ENCODE measurements at places on chromosomes 13 and 19.

GRCh38 chr19:54572696-54573311, 786 bp upstream of the LILRA2 start:
- DNase-seq: no peak

- DNase-seq: peak; percentile 72
Measured at GRCh38 chr19:11339254-11340098, at the start of gene RAB3D. Gene RAB3D, minus strand, starts transcription at chr19:11339657. Its CDS starts 2,258 bp downstream, at chr19:11337399.

- DNase-seq: no peak
Measured at GRCh38 chr19:1473085-1473851, 5.7 kb downstream of the C19orf25 start.

GRCh38 chr13:80448725-80449124, 107.8 kb upstream of the SPRY2 start:
- no peak for DNase-seq

GRCh38 chr13:90889906-90890834, 457.3 kb upstream of the MIR17HG start:
- no peak for DNase-seq

- no peak for DNase-seq
Measured at GRCh38 chr13:96958286-96958891, 35.9 kb downstream of the OXGR1 start.

DNA sequence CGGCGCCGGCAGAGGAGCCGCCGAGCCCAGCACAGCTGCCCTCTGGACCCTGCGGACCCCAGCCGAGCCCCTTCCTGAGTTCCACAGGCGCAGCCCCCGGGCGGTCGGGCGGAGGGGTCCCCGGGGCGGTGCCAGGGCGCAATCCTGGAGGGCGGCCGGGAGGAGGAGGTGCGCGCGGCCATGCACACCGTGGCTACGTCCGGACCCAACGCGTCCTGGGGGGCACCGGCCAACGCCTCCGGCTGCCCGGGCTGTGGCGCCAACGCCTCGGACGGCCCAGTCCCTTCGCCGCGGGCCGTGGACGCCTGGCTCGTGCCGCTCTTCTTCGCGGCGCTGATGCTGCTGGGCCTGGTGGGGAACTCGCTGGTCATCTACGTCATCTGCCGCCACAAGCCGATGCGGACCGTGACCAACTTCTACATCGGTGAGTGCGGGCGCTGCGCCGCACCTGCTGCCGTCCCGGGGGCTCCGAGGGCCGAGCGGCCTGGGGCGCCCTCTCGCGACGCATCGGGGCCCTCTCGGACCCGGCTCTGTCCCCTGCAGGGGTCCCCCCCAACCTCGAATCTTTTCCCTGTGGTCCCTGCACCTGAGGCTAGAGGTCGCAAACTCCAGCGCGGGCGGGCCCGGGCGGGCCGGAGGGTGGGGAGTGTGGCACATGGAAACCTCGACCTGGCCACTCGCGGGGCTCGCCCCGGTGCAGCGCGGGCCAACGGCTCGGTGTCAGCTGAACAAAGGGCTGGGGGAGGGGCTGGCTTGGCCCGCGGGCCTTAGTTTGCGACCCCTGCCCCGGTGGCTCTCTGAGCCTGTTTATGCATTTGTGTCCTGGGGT, at the start of gene KISS1R:
KISS1R (plus strand) TSS at position 11 of the 829 bp plus-strand sequence; CDS start at position 181, 170 bp downstream.
- peak; percentile 58 for DNase-seq

DNA sequence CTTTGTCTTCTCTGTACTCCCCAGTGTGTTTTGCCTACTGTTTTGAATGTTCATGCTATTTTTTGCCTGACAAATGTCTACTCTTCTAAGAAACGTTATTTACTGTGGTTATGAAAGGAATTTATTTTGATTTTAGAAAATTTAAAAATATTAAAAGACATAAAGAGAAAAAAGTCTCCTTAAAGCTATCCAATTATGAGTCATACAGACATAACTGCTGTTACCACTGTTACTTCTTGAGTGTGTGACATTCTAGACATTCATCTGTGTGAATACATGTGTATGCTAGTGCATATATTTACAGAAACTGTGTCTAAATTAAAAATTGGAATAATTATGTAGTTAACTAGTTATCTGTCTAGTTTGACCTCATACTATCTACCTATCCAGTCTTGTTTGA, 187.6 kb upstream of the SGCG start:
- DNase-seq: no peak

DNA sequence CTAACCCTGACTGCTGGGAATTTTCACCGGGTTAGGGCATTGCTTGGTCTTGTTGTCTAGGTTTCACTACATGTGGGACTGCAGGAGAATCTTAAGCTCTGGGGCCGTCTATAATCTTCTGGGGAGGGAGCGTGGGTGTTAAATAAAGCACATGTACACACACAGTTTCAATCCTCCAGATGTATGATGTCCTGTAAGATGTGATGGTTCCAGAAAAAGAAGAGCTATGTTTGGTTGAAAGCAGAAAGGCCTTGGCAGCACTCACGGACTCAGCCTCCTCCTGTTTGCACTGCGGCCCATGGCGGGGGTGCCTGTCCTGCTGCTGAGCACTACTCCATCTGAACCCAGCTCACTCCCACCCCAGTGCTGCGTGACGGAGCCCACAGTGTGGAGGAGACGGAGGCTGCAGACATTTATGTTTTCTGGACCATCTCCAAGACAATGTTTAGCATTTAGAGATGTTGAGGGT, 343.5 kb downstream of the TEX29 start:
- no peak for DNase-seq

- no peak for DNase-seq
Measured at GRCh38 chr13:105929505-105929904, 606.0 kb downstream of the EFNB2 start.

DNA sequence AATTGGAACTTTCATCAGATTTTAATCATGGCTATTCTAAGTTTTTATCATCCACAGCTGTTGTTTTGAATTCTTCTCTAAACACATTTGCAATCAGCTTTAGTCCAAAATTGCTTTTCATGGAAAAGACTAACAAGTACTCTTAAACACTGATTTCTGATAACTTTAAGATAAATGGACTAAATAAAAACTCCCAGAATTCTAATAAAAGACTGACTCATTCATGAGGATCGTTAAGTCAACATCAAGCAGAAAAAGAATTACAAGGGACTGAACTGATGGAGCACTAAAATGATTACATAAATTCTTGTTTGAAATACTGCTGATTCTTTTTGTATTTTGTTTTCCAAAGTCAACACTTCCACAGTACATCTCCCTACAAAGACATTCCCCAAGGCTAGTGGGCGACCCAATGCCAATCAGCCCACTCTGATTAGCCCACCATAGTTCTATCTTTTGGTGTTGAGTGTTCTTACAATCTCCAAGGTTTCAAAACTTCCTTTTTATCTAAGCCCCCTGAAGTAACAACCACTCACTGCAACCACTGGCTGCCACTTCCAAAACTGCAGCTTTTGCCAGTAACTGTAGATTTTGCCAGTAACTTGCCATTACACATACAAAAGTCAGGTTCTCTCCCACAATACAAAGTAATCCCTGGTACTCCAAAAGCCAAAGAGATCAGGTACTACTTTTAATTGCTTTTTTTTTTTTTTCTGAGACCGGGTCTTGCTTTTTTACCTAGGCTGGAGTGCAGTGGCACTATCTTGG, 14.0 kb upstream of the NAA16 start:
- no peak for DNase-seq

DNA sequence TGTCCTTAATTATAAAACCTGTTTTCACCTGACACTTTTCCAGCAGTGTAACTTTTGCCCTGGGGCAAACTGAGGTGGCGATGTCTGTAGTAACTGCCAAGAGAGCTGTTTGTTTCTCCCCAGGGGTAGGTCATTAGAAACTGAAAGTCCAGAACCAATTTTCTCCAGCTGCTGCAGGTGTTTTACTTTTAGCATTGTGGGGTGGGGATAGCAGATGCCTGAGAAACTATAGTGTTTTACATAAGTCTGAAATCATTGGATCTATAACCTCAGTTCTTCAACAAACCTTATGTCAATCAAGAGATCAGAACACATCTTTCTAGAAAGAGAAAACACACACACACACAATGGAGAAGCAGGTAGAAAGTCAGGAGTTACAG, 92.7 kb downstream of the LHFPL6 start:
- DNase-seq: no peak

DNA sequence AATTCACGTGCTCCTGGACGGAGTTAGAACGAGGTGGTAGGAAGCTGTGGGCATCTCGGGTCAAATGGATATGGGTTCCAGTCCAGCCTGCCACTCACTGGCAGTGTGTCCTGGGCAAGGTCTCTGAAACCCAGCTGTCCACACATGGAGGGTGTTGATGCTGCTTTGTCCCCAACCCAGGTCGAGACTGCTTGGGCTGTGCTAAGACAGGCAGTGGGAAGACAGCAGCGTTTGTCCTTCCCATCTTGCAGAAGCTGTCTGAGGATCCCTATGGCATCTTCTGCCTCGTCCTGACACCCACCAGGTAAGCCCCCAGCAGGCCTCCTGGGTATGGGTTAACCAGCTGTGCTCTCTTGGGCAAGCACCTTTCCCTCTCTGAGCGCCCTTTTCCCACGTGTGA, 885 bp downstream of the DDX49 start:
- DNase-seq: no peak

DNA sequence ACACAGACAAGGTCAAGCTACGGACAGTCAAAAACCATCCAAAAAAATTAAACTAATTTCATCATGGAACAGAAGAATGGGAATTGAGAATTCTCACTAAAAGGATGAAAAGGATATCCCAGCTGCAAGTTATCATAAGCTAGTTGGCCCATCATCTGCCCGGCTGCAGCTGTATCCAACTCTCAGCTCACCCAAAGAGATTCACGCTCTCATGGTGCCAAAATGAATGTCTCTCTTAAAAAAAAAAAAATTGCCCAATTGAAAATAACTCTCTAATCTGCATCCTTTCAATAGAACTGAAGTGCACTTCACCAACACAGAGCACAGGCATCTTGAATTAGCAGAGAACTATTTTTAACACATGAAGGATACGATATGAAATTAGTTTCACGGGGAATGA, 20.0 kb downstream of the ENOX1 start:
- no peak for DNase-seq

DNA sequence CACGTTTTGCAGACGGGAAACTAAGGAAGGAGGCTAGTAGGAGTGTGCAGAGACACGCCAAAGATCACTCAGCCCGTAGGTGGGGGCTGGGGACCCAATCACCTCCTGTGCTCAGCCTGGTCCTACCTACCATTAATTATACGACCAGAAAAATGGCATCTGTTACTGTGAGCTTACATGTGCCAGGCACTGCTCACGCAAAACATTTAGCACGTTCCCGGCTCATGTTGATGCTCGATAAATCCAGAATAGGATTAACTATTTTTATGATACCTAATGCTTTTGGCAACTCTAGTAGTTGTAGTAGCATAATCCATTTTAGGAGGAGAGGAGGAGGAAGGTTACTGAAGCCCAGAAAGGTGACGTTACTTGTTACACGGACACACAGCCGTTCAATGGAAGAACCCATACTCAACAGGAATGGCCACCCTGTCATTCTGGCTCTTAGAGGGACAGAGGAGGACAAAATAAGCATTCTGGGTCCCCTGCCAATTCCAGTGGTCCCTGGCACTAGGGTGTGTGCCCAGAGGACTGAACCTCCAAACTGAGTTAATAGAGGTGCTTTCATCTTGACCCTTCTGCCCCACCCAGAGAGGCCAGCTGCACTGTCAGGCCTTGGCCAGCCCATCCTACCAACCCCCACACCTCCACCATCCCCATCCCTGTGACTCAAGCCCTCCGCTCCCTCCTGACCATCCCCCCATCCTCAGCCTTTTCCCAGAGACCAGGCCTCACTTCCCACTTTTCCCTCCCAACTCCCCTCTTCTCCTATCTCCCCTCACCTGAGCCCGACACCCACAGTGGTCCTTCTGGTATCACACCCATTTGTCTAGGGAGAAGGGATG, 5.0 kb upstream of the EML2 start:
- no peak for DNase-seq

GRCh38 chr13:39186205-39186875, 148.1 kb downstream of the NHLRC3 start:
- no peak for DNase-seq

DNA sequence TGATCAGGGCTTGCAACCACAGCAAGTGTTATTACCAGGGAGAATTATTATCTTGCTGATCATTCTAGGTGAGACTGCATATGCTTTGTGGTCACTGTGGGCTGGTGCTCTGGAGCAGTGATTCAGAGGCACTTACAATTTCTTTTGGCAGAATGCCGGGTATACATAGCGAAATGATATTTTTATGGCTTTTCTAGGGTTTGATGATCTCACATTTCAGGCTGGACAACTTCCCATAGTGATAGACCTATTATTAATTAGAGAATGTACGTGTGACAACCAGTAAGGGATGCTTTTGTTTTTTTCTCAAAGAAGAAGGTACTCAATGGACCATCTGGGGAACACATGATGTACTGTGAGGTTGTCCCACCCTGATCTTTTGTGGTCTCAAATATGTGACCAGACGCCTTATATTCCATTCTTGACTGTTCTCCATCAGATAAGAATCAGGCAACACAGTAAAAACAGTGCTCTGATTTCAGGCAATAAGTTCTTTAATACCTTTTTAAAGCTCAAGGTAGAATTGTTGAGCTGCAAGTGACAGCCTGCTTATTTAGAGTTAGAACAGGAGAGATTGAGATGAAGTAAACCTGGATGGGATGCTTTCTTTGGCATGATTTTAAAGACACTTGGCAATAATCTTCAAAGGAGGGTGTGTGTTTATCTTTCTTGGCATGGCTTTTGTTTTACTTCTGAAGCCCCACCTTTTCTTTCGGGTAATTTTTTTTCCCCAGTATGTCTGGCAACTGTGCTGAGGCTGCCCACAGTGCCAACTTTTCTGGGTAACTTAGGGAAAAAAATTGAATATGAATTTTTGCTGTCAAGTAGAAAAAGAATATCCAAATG, 27.4 kb upstream of the SCEL start:
- DNase-seq: no peak

GRCh38 chr13:24173795-24174194, 13.3 kb downstream of the SPATA13 start:
- no peak for DNase-seq

- no peak for DNase-seq
Measured at GRCh38 chr19:5804516-5805461, at the start of gene NRTN. Gene NRTN, plus strand, starts transcription at chr19:5805067. Its CDS starts 19,099 bp downstream, at chr19:5824166.

GRCh38 chr13:29483211-29483610, 112.3 kb downstream of the SLC7A1 start:
- DNase-seq: no peak

GRCh38 chr13:37707739-37708500, 109.4 kb upstream of the POSTN start:
- DNase-seq: no peak

GRCh38 chr13:92661406-92661805, 565.2 kb upstream of the GPC6 start:
- DNase-seq: no peak

Data from activated CD4-positive, CD25-positive, alpha-beta regulatory T cell treated with anti-CD3 and anti-CD28 coated beads, Interleukin-2, amount 50 U/mL, for 72 hours (primary cell).